ENCODE measurements at places on chromosomes 5 and 9.

GRCh38 chr9:16825331-16825725 lies 45.1 kb downstream of the BNC2 start:
- DNase-seq = no peak

GRCh38 chr9:83655433-83655832 lies 32.5 kb downstream of the IDNK start:
- no peak for DNase-seq

DNA sequence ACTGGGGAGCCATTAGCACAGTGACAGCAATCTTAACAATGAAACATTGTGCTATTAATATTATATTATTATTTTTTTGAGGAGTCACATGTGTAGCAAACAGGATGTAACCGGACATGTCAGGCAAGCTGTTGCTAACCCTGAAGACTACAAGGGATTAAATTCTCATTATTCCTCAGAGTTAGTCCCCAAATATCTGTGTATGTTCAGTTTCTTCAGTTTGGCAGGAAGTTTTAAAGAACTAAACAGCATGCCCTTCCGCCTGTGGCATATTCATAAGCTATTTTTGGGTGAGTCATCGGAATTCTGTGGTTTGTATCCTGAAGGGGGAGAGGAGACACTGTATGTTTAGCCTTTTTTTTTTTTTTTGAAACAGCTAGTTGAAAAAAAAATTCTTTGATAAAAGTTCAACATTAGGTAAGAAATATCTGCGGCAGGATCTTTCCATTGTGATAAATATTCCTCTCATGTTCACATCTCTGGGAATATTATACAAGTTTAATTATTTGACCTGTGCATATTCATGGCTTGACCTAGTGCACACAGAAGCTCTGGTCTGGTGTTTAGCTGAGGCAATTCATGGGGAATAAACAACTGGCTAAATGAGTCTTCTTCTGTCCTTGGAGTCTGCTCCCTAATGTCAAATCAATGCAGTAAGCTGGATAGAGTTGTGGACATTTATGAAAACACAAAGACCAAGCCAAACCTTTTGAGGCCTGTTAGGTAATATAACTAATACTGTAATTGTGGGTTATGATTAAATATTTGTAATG lies 202.7 kb upstream of the CDKN2B start:
- no peak for DNase-seq

DNA sequence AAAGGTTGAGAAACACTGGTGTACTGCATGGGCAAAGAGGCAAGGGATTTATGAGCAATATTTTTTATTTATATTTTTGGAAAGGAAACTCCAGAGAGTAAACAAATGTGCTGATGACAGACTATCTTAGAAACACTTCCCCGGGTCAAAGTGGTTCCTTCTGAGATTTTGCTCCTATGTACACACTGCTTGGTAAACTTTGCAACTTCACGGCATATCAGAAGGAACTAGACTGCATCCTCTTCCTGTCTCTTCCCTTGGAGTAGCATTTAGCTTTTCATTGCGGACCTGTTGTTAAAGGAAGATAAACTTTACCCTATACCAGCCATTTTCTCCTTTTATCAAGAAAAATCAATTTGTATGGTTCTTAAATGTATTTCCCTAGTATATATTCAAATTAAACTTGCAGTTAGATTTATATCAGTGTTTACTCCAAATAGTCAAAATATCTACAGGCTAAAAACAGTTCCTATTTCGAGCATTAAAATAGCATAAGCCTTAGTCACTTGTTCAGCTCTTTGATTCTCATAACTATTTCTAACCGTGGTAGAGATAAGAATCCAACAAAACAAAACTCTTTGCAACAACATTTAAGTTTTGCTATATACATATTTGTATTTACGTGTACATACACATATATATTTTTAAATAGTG lies 48.0 kb upstream of the LRRC19 start:
- no peak for DNase-seq

DNA sequence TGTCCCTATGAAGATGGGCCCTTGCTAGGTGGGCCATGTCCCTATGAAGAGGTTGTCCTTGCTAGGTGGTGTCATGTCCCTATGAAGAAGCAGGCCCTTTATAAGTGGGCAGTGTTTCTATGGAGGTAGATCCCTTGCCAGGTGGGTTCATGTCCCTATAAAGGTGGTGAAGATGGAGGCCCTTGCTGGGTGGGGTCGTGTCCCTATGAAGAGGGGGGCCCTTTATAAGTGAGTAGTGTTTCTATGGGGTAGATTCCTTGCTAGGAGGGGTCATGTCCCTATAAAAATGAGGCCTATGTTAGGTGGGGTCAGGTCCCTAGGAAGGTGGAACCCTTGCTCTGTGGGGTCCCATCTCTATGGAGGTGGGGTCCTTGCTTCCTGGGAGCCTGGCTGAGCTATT lies 283.4 kb upstream of the IRX2 start:
- no peak for DNase-seq

- DNase-seq = peak; percentile 3
Measured at GRCh38 chr5:155260798-155261197, 247.2 kb downstream of the KIF4B start.

GRCh38 chr9:127723444-127723843 lies 7.6 kb downstream of the TTC16 start:
- no peak for DNase-seq

DNA sequence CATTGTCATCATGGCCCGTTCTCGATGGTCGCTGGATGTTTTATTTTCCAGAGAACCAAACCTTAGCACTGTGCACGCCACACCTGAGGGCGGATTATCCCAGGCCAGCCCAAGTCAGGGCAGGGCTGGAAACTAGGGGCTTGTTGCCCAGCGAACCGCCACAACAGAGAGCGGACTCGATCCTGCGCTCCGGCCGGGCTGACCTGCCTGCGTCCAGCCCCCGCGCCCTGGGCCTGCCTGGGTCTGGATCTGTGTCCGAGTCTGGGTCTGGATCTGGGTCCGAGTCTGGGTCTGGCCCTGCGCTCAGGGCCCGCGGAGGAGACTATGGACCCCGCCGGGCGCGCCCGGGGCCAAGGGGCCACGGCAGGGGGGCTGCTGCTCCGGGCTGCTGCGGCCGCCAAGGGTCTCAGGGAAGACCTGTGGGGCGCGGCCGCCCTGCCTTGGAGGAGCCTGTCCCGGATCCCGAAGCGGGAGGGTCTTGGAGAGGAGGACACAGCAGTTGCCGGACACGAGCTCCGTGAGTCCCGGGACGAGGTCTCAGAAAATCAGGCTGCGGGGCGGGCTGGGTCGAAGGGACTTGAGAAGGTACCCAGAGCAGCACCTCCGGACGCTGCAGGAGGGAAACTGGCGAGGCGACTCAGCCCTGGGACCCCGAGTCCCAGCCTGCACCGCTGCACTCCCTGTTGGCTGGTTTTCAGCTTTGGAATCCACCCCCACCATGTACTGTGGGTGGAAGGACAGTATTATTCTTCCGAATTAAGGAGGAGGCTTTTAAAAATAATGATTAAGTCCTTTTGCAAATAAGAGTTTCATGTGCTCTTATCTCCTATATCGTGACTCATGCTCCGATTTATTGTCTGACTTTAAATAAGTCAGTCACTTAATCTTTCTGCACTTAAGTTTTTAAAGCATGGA lies at the start of gene ANKDD1B:
Gene ANKDD1B, plus strand, starts transcription at position 143 of the 915 bp plus-strand sequence. Its CDS starts 182 bp downstream, at position 325.
- no peak for DNase-seq

DNA sequence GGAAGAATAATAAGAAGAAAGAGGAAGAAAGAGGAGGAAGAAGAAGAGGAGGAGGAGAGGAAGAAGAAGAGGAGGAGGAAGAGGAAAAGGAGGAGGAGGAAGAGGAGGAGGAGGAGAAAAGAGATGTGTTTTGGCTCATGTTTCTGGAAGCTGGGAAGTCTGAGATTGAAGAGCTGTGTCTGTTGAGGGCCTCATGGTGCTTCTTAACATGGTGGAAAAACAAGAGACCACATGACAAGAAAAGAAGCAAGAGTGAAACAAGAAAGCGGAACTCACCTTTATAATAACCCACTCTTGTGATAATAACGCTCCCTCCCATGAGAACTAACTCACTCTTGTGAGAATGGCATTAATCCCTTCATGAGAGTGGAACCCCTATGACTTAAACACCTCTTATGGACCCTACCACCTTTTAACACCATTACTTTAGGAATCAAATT lies 36.1 kb upstream of the RANBP6 start:
- no peak for DNase-seq

- no peak for DNase-seq
Measured at GRCh38 chr5:59864718-59865117, 28.8 kb downstream of the PDE4D start.

Data from activated CD4-positive, alpha-beta T cell treated with anti-CD3 and anti-CD28 coated beads, Interleukin-2, Interleukin-4, amounts not matched to agents 100 ng/mL and 50 ng/mL, durations not matched to agents 16 hours and 8 hours (primary cell).